ENCODE measurements at places on chromosomes 6 and 20. TPM values are rescaled to one million over a fixed set of nuclear protein-coding genes. Genes with fewer than 3 reads are reported as not detected.

The CTAGE9 gene
- polyA plus RNA-seq: not detected

The PI3 gene
- 0.65 TPM for polyA plus RNA-seq

The TSPO2 gene
- polyA plus RNA-seq: not detected

The COL19A1 gene
- polyA plus RNA-seq: 5.3 TPM

The SPO11 gene
- polyA plus RNA-seq: not detected

The RAET1L gene
- polyA plus RNA-seq: not detected

Measured in IgD-negative memory B cell (primary cell).